ENCODE measurements at places on chromosomes 3 and 15. TPM values are rescaled to one million over a fixed set of nuclear protein-coding genes. Genes with fewer than 3 reads are reported as not detected.

DNA sequence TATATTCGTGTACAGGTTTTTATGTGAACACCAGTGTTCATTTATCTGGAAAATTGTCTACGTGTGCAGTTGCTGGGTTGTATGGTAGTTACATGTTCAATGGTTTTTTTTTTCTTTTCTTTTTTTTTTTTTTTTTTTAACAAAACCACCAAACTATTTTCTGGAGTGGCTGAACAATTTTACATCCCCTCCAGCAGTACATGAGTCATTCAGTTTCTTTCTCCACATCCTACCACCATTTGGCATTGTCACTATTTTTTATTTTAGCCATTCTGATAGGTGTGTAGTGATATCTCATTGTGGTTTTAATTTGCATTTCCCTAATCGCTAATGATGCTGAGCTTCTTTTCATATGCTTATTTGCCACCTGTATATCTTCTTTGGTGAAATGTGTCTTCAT, 256.3 kb upstream of the EOMES start:
- DNase-seq: no peak

GRCh38 chr3:129942296-129942695, 32.2 kb upstream of the TRH start:
- peak; percentile 65 for DNase-seq

Gene COL6A5
- not detected for total RNA-seq

Gene CYP8B1
- total RNA-seq: not detected

- DNase-seq: no peak
Observed at GRCh38 chr3:155921486-155921885, 51.0 kb downstream of the GMPS start.

Data from left ventricle myocardium superior (tissue), 1 donor.